ENCODE measurements at places on chromosomes 4 and X.

GRCh38 chr4:153521478-153521877, 55.3 kb downstream of the TMEM131L start:
- no peak for DNase-seq

- no peak for DNase-seq
Observed at GRCh38 chrX:7158468-7158990, 10.6 kb upstream of the PUDP start.

- no peak for DNase-seq
Observed at GRCh38 chr4:76061982-76062381, 12.5 kb upstream of the ART3 start.

DNA sequence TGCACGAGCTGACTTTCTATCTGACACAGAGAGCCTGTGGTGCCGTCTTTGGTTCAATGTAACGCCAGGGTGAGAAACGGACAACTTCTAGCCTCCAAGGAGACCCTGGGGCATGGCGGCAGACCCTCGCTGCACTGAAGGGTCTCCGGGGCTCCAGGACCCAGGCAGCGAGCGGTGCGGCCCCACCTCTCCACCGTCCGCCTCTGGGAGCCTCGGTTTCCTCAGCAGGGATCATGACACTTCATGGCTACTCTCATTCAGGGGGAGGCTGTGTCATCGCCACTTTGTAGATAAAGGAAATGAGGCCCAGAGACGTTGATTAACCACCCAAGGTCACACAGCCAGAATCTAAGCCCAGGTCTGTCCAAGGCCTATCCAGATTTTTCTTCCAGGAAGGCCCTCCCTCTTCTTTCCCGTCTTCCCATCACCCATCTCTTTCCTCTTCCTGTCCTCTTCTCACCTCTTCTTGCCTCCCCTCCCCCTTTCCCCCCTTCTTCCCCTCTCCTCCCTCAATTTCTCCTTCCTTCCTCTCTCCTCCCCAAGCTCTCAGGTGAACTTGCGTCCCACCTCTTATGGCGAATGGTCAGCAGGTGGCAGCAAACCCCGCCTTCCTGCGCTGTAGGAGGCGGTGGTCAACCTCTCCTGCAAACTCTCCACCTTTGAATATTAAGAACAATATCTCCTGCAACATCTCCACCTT, 69.3 kb upstream of the HMX1 start:
- DNase-seq, result no peak

DNA sequence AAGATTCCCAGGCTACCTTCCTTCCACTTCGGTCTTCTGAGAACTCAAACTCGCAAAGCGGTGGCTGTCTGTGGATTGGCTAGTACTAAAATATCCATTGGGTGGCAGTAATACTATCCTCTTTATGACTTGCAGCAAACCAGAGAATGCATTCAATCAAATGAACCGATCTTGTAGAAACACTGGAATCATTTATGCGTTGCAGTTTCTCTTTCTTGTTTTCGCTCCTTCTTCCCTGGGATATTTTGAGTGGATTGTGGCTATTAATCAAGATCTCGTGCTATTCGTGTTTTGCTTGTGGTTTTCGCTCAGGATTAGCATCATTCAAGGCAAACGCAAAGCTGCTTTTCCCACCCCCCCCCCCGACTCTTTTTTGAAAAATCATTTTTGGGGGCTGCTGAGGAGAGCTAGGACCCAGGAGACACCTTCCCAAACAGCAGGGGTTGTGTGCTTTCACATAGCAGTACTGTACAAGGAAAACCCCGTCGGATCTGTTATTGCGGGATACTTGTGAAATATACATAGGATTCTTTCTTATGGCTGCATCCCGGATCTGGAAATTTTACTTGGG, at the start of gene IL1RAPL1:
TSS of gene IL1RAPL1 (plus strand) at position 466 of the 571 bp plus-strand sequence.
- DNase-seq, result no peak

GRCh38 chr4:165563851-165564250, 185.0 kb downstream of the CPE start:
- DNase-seq, result no peak

- DNase-seq, result no peak
Observed at GRCh38 chr4:148265627-148266026, 176.6 kb downstream of the NR3C2 start.

DNA sequence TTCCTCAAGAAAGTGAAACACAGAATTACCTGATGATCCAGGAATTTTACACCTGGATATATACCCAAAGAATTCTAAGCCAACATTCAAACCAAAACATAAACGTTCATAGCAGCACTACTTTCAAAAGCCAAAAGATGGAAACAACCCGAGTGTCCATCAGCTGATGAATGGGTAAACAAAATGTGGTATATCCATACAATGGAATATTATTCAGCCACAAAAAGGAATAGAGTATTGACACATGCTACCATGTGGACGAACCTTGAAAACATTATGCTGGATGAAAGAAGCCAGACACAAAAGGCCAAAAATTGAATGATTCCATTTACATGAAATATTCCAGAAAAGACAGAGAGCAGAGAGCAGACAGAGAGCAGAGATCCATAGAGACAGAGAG, 52.0 kb downstream of the IRF2 start:
- DNase-seq, result no peak

DNA sequence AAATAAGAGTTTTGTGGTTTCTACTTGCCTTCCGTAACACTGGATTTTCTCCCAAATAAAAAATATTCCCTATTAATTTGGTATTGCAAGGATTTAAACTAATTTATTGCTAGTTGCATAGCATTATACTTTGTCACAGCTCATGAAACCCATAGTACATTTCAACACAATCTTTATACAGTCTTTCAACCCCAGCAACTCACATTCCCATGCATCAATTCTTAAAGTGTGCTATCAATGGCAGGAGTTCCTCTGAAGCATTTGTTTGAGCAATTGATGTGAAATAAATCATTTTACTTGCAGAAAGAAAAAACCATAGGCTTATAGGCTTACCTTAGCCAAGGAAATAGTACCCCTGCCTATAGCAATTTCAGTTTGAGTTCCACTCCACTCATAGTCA, 251.9 kb downstream of the PAPSS1 start:
- no peak for DNase-seq

- DNase-seq, result no peak
Observed at GRCh38 chr4:122514671-122515070, 58.1 kb upstream of the IL2 start.

- no peak for DNase-seq
Observed at GRCh38 chr4:114163051-114163450, 183.6 kb upstream of the ARSJ start.

DNA sequence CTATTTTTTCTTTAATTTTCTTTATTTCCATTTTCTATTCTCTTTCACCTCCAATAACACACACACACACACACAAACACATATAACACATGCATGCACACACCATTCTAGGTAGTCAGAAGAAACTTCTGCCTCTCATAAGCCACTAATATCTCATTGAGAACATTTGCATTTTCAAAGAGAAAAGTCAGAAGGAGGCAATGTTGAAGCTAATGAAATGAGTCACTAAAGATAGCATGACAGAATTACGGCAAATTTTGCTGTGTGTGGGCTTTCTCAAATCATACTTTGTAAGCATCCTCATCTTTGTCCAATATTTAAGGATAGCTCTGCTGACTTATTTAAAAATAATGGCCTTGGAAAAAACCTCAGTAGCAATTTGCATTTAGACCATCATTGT, 291.3 kb downstream of the GUCY2F start:
- no peak for DNase-seq

DNA sequence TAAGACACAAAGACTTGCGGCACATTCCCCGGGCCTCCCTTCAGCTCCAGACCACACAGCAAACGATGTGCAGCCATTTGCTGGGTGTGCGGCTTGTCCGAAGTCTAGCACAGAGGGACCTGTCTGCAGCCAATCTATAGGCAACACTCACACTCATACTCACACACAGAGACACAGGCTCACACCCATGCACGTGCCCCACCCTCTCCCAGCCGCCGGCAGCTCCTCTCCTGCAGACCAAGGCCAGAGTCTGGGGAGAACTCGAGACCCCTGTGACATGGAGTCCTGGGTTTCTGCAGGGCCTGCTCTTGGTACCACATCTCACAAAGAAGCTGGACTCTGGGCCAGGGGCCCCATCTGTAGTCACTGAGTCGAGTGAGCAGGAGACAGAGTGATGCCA, 245.4 kb upstream of the PSAPL1 start:
- DNase-seq, result no peak

DNA sequence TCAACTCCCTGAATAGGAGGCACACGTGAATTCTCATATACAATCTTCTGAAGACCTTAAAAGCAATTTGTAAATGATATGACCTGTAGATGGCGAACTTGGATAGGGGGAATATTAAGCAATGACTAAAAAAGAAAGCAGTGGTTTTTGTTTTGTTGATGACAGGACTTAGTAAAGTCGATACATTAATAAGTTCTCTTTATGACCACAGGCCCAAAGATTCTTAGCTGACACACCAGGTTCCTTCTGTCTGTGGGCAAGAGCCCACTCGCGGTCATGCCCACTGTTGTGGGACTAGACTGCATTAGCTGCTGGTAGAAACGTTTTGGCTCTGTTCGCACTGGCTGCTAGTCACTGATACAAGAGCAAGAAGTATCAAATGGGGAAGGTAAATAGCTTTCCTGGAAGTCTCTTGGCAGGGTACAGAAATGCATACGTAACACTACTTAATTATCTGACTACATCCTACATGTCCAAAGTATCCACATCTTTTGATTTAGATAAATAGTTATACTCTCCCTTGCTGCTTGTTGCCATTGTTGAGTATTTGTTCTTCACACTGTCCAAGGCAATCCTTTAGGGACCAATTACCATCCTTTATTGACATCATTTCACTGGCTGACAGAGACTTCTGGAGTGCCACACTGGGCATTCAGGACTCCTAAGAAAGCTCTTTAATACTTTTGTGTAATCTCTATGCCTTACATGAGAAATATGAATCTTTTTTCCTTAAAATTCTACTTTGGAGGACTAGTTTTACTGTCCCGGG, 31.0 kb downstream of the ALPK1 start:
- DNase-seq, result peak; percentile 28

GRCh38 chr4:156659983-156660382, 311.6 kb downstream of the PDGFC start:
- no peak for DNase-seq

DNA sequence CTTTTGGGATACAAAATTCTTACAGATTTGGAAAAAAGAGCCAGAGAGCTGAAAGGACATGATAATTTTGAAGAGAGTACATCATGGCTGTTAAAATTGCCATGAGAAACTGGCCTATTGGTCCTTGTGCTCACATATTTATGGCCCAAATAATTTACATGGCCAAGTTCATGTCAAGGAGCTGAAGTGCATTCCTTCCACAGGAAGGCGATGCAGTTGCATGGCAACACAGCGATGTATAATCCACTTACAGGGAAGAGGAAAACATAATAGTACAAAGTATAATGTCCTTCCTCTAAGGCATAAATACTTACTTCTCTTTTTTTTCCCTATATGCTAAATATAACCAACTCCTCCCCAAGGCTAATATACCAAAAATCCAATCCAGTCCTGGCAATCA, 914.5 kb upstream of the AGA start:
- no peak for DNase-seq

GRCh38 chrX:3599802-3600430, 113.5 kb downstream of the PRKX start:
- DNase-seq, result no peak

- DNase-seq, result no peak
Observed at GRCh38 chrX:69277369-69277990, 112.2 kb upstream of the PJA1 start.

DNA sequence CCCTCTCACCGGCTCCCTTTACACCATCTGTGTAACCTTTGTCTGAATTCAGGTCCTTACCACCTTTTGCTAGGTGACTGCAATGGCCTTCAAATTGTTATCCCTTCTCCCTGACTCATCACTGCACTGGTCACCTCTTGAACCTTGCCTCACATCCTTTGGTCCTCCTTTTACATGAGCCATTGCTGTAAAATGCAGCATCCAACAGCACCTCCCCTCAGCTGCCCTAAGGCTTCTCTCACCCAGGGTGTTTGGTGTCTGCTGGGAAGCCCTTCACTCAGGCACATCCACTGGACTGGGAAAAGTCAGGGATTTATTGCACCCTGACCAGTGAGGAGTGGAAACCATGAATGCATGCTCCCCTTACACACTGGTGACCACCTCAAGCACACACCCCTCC, 192.5 kb upstream of the GATB start:
- DNase-seq, result no peak

- no peak for DNase-seq
Observed at GRCh38 chr4:122806981-122807679, 19.5 kb upstream of the FGF2 start.

GRCh38 chr4:109302361-109303139, at the start of gene COL25A1:
TSS of gene COL25A1 (minus strand) at chr4:109302658.
- DNase-seq, result no peak

DNA sequence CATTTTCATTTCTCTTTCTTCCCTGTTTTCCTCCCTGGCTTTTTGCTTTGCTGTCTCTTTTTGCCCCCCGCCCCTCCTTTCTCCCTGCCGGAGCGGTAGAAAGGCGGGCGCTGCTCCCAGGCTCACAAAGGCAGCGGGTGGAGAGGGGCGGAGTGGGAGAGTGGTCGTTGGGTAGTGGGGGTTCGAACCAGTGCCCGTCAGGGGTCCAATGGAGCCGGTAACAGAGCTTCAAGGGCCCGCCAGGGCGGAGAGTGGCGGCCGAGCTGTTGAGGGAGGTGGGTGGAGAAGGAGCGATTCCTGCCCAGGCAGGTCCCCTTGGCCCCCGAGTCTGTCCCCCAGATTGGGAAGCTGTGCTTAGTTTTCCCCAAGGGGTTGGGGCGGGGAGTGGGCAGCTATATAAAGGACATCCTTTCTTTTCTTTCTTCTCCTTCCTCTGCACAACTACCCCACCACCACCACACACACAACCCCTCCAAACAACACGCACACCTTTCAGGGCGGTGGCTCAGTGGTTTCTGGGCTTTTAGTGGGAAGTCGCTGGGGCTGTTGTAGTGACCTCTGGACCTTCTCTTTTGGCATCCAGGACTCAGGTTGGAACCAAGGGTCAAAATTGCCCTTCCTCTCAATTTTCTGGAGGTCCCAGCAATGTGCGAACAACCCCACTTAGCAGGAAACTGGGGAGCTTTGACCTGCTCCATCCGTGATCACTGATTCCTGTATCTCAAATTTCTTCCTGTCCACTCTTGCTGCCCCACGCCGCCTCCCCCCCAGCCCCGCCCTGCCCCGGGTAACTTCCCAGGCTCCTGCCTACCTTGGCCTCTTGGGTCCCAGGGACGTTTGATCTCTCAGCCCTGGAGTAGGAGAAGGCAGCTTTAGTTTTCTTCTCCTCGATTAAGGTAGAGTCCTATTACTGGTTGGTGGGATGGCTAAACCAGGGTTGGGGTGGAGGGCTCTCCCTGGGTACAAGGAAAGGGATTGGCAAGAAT, 1.9 kb downstream of the EFNB1 start:
- no peak for DNase-seq

- no peak for DNase-seq
Observed at GRCh38 chr4:139760567-139760966, 94.9 kb downstream of the MGST2 start.
